ENCODE measurements at places on chromosomes 3 and 15.

DNA sequence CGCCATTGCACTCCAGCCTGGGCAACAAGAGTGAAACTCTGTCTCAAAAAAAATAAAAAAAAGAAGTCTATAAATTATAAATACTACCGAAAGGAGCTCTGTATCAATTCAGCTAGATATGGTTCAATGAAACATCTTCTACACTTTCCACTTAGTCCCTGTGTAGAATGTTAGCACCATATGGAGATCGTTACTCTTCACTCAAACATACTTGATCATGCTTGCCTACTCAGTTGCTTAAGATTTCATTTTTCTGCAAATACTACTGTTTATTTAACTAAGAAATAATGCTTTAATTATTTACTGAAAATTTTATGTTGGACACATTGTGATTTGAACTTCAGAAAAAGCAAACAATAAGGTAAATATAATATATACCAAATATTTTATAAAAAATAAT lies 17.1 kb upstream of the NANOGP8 start:
- no peak for DNase-seq

DNA sequence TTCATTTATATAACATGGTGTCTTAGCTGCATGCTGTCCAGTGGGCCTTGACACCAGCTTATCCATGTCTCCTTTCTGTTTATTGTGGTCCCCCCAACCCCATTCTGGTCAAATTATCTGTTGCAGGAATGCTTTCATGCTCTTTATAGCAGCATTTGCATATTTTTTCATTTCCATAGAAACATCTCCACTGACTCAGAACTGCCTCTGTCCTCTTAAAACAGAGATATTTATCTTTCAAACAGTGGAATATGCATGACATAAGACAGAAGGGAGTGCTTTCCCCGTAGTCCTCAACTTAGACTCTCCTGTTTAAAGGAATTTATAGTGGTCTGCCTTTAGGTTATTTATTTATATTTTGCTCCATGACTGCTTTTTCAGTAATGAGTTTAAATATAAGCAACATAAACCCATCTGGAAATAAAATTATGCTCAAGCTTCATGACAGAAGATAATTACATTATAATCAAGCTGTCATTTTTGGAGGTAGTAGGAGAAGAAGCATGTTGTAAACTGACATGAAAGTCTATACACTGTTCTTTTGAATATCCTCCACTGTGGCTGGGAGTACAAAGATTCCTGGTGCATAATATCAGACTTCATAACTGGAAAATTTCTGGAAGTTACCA lies 179.5 kb upstream of the CD96 start:
- DNase-seq = no peak

- no peak for DNase-seq
Measured at GRCh38 chr3:88231207-88231606, 81.4 kb downstream of the C3orf38 start.

DNA sequence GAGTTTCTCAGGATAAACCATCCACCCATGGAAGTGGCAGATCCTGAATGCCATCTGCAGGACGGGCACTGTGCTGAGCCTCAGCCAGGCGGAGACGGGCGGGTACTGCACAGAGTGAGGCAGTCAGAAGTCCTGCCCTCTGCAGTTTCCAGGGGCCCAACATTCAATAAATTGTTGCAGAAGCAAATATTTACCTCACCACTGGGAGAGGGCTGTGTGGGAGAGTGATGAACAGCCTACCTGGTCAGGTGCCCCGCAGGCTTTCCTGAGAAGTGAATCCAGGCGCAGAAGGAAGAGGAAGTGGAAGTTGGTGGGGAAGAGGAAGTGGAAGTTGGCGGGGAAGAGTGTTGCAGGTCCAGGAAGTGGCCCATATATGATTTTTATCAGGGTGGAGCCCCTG lies 100.8 kb downstream of the SLCO3A1 start:
- DNase-seq = no peak

DNA sequence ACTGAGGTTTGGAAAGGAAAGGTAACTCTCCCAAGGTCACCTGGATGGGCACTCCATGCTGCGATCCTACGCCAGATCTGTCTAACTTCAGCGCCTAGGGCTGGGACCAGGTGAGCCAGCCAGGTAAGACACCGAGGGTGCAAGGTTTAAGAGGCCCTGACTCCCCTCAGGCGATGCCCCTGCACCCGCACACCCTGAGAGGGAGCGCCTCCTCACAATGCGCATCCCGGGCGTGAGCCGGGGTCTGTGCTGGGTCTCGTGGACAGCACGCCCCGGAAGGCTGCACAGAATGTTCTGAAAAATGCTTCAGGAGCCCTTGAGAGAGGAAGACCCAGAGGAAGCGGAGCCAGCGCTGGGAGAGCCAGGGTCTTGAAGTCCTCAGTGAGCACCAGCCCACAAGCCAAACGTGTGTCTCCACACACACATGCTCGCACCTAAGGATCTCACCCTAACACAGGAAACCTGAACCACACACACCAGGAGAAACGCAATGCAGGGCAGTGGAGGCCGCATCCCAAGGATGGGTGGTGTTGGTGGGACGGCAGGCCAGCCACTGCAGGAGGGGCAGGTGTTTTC lies 142.0 kb downstream of the ADAMTS17 start:
- no peak for DNase-seq

GRCh38 chr3:195095035-195095703 lies 175.8 kb downstream of the XXYLT1 start:
- DNase-seq = peak; percentile 58

GRCh38 chr3:138078901-138079344 lies 36.5 kb downstream of the DZIP1L start:
- no peak for DNase-seq

GRCh38 chr3:194083637-194084224 lies 52.2 kb upstream of the HES1 start:
- DNase-seq = no peak
